Muscle of arm (tissue), 14 donors: ENCODE measurements at places on chromosomes 5 and 9.

DNA sequence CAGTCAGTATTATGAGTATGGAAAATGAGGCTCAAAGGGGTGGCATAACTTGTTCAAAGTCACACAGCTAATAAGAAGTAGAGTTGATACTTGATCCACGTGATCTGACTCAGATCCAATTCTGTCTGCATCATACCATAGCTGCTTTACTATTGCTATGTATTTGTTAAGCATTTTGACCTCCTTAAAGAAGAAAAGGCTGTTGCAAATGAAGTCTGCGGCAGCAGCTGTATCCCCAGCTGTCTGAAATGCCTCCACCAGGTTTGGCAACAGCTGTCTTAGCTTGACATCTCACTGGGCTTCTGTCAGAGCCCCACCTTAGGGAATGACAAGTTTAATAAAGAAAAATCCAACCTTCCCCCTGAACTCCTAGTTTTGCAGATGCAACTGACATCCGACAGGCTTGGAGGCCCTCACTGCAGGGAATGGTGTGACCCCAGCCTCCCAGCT is 75.6 kb upstream of the SLC44A1 start:
- peak; percentile 49 for DNase-seq

- no peak for DNase-seq
These were observed 4.0 kb upstream of the ABL1 start for GRCh38 chr9:130831077-130831476.

GRCh38 chr9:15942831-15943424 is 390.1 kb downstream of the CCDC171 start:
- DNase-seq: no peak

- no peak for DNase-seq
These were observed 66.0 kb upstream of the PTPRD start for GRCh38 chr9:10678790-10679189.

GRCh38 chr5:163964671-163965070 is 459.3 kb downstream of the MAT2B start:
- DNase-seq: peak; percentile 57

DNA sequence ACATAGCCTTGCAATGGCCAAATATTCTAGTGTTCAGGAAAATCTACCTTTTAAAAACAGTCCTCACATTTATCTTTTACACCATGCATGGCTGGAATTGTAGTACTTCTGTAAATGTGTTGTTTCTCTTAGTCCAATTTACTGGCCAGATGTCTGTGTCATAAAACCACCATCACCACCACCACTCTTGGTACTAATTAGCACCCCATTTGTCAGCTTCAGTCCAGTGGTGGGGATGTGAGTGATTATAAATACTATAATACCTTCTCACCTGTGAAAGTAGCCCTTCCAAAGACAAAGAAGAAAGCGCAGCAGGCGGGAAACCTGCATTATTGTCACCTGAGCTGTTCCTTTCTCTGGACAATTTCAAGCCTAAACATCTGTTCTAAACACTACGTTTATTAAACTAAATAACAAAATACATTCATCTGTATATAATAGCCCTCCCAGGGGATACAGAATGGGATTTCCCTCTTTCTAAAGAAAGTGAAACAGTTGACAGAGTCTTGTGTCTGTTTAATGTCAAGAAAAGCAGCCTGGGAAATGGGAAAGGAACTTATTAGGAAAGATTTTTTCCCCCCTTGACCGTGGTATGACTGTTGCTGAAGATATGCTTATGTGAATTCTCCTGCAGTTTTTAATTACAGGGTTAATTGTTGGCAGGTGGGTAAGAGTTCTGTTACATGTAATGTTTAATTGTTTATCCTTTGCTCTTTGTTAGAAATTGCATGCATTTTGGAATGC is 144.5 kb upstream of the NUDT12 start:
- no peak for DNase-seq
